Pancreas (tissue), 10 donors: ENCODE measurements at places on chromosomes 5 and 9. TPM values are rescaled to one million over a fixed set of nuclear protein-coding genes. Genes with fewer than 3 reads are reported as not detected.
A peak's percentile ranks its signal among the peaks of the same experiment; 100 is the strongest.

GRCh38 chr5:96548905-96549304 is 113.3 kb upstream of the CAST start:
- no peaks in the 10 kb centered on the region for H3K36me3 ChIP-seq
- H3K4me3 ChIP-seq: no peak overlapping the region
- no peaks in the 10 kb centered on the region for H3K4me1 ChIP-seq
- H3K27ac ChIP-seq: no peak overlapping the region

- H3K4me3 ChIP-seq: no peak overlapping the region
- H3K27ac ChIP-seq: no peak overlapping the region
Observed at GRCh38 chr5:32475334-32476097, 31.0 kb upstream of the ZFR start.

GRCh38 chr9:99820685-99821395 is 845 bp upstream of the NR4A3 start:
- H3K4me3 ChIP-seq: peak overlapping the region; percentile 82
- DNase-seq: peak; percentile 51
- H3K27ac ChIP-seq: peak overlapping the region; percentile 46
- no peaks in the 10 kb centered on the region for H3K27me3 ChIP-seq
- peaks cover 9% of the 10 kb centered on the region for H3K4me1 ChIP-seq
- no peaks in the 10 kb centered on the region for H3K36me3 ChIP-seq

DNA sequence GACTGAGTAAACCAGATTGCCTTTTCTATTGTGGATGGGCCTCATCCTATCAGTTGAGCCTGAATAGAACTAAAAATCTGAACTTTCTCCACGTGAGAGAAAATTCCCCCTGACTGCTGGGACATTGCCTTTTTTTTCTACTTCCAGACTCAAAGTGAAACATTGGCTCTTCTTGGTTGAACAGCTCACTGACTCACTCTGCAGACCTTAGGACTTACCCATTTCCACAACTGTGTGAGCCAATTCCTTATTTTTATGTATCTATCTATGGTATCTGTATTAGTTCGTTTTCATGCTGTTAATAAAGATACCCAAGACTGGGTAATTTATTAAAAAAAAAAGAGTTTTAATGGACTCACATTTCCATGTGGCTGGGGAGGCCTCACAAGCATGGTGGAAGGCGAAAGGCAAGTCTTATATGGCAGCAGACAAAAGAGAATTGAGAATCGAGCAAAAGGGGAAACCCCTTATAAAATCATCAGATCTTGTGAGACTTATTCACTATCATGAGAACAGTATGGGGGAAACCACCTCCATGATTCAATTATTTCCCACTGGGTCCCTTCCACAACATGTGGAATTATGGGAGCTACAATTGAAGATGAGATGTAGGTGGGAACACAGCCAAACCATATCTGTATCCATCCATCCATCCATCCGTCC is 306.7 kb upstream of the SLC24A2 start:
- no peak overlapping the region for H3K27ac ChIP-seq
- no peak overlapping the region for H3K4me3 ChIP-seq
- DNase-seq: no peak
- H3K27me3 ChIP-seq: no peaks in the 10 kb centered on the region
- no peaks in the 10 kb centered on the region for H3K36me3 ChIP-seq

DNA sequence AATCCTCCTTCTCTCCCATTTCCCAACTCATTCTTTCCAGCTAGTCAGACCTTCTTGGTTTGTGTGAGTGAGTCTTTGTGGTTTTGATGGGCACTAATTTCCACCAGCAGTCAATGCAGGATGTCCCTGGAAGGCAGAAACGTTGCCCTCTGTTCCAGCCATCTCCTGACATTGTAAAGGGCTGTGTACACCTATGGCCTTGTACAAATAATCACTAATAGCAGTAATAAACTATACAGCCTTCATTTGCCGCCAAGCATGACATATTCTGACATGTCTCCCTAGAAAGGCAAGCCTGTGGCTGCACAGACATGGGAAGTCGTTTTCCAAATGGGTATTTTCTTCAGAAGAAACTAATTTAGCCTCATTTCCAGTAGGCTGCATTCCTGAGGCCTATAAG is 18.4 kb upstream of the DENND1A start:
- no peak for DNase-seq
- H3K27ac ChIP-seq: no peak overlapping the region
- H3K4me1 ChIP-seq: no peaks in the 10 kb centered on the region
- H3K36me3 ChIP-seq: no peaks in the 10 kb centered on the region

DNA sequence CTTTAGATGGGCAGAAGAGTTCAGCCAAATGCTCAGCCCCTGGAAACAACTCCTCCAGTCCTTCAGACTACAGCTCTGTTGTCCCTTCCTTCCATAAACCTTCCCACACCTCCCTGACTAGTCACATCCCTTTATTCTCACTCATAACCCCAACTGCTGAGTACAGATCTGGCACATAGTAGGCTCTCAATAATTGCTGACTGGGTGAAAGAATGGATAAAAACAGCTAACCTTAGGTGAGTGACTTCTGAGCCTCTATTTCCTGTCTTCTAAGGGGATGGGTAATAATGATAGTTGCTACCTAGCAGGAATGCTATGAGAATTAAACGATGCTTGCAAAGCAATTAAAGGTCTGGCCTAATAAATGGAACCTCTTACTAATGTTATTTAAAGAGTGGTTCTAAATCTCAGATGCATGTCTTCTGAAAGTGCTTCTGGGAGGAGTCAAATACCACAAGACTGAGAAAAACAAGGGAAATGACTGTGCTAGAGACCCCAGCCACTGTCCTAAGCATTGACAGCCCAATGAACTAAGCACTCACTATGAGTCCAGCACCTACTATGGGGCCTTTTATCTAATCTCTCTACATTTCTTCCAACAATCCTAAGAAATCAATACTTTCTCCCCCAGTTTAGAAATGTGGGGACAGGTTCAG is 2.5 kb upstream of the NR6A1 start:
- H3K4me3 ChIP-seq: no peak overlapping the region
- no peaks in the 10 kb centered on the region for H3K27me3 ChIP-seq
- H3K36me3 ChIP-seq: no peaks in the 10 kb centered on the region
- no peak overlapping the region for H3K27ac ChIP-seq

- no peak overlapping the region for H3K27ac ChIP-seq
- no peaks in the 10 kb centered on the region for H3K36me3 ChIP-seq
- H3K27me3 ChIP-seq: no peaks in the 10 kb centered on the region
Observed at GRCh38 chr9:72278959-72279358, 86.0 kb downstream of the ZFAND5 start.

- no peaks in the 10 kb centered on the region for H3K27me3 ChIP-seq
- H3K4me1 ChIP-seq: no peaks in the 10 kb centered on the region
- no peak for DNase-seq
- no peak overlapping the region for H3K4me3 ChIP-seq
- no peaks in the 10 kb centered on the region for H3K36me3 ChIP-seq
Observed at GRCh38 chr5:158869854-158870253, 229.9 kb downstream of the EBF1 start.

GRCh38 chr9:75081632-75082031 is 6.3 kb downstream of the NMRK1 start:
- peaks cover 25% of the 10 kb centered on the region for H3K36me3 ChIP-seq
- H3K27me3 ChIP-seq: no peaks in the 10 kb centered on the region
- peaks cover 20% of the 10 kb centered on the region for H3K4me1 ChIP-seq
- no peak overlapping the region for H3K27ac ChIP-seq

LECT2 gene
- not detected for polyA plus RNA-seq

ACSL6 gene
- polyA plus RNA-seq: 0.99 TPM

CRAT gene
- 57.2 TPM for polyA plus RNA-seq
